ENCODE measurements at places on chromosomes 2 and 18.

- peak; percentile 68 for DNase-seq
Observed at GRCh38 chr18:57051657-57052044, 95.2 kb upstream of the BOD1L2 start.

DNA sequence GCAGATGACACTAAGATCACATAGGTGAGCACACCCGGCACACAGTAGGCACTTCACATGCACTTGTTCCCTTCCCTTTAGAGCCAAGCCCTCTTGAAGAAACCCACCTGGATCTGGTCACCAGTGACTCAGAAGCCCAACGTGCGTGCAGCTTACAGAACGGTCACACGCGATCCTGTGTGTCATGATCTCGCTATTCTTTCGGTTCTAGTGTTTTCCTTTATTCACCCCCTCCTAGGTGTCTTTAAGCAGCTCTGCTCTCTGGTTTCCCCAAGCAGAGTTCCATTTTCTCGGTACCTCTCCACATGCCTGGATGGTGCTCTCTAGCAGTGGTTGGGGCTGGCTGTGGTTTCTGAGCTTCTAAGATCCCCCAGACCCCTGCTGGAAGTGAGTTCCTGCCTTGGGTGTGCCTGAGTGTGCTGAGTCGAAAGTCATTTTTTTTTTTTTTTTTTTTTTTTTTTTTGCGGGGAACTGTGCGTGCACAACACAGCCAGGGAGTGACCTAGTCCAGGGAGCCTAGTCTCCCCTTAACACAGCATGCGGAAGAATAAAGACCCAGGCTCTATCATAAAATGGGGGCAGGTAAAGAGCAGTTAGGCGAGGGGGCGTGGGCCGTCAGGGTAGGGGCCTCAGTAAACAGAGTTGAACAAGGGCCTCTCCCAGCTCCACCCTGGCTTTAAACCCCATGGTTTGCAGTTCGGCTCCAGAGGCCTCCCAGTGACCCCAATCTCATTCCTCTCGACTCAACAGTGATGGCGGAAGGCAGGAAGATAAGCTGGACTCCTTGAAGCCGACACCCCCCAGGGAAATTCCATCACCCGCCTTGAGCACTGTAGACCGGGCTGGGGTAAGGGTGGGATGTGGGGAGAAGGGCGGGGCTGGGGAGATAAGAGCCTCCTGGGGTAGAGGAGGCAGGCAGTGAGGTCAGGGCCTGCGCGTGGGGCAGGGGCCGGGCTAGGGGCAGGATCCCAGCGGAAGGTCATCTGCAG lies 29.8 kb upstream of the DNMT3A start:
- DNase-seq: no peak

DNA sequence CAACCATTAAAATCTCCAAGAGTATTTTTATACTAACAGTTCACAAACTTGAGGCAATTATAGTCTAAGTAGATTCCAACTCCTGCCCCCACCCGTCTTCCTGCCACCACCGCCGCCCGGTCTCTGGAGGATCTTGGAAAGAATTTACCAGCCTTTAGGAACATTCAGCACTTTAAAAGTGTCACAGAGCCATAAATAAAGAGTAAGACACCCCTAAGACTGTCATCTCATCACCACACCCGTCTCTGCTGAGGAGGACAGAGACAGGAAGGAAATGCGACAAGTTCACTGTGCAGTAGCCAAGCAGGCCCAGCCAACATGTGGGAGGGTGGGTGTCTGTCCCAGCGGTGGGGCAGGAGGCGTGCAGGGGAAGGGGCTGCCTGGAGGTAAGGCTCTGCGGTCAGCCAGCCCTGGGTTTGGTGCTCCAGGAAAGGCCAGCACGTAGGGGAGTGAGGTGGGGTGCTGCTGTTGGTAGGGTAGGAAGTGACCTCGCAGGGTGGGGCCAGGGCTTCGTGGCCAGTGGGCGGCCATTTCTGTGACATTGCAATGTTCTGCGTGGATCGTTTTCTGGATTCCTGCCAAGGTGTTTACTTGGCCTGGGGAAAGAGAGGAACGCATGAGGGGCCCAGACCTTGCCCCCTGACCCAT lies 111.6 kb downstream of the FAM210A start:
- no peak for DNase-seq

GRCh38 chr2:233447506-233448219 lies 93.4 kb downstream of the DGKD start:
- DNase-seq: no peak

DNA sequence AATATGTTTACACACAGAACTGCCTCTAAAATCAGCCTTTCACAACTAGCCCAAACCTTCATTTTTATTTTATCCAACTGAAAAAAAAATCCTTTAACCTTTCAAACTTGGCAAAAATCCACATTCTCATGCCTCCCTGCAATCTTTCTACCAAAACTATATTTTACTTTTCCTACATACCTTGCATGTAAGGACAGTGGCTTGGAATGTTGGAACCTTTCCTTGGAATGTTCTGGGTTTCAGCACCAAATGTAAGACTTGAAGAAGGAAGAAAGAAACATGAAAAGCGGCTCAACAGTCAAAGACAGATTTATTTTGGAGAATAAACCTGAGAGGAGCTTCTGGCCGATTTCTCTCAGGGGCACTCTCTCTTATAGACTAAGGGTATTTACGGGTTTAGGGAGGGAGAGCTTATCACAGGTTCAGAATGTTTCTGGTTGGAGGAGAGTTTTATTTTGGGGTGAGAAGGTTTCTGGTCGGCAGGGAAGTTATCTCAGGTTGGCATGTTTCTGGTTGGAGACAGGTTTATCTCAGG lies 79.7 kb downstream of the RRM2 start:
- DNase-seq: no peak

GRCh38 chr2:159635006-159635789 lies 18.9 kb upstream of the BAZ2B start:
- DNase-seq: no peak

DNA sequence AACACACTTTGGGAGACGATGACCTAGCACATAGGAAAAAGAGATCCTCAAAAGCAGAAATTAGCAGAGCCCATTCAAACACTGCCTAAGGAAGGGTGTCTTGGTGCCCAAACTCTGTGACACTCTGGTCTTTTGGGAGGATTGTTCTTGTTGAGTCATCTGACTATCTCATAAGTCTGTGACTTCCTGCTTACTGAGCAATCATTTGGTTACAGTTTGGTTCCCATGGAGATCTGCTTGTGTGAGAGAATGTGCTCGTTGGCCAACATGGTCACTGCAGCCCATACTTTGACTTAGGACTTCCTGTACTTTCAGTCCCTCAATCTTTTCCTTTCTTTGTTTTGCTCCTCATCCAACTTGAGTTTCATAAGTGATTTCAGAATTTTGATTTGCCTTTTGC lies 602.9 kb downstream of the NYAP2 start:
- DNase-seq: no peak

DNA sequence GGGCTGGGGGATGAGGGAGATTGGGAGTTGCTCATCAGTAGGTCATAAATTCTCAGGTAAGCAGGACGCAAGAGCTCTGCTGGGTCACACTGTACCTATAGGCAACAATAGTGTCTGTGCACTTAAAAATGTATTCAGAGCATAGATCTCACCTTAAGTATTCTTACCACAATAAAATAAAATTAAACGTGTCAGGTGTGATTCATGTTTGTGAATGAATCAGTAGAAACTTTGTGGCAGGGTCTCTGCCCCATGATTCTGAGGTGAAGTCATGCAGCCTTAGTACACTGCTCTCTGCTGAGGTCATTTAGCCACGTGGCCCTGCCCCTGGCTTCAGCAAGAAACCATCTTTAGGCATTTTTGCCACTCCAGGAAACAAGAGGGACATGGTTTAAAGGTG lies 253.8 kb downstream of the FBXO15 start:
- DNase-seq: no peak

DNA sequence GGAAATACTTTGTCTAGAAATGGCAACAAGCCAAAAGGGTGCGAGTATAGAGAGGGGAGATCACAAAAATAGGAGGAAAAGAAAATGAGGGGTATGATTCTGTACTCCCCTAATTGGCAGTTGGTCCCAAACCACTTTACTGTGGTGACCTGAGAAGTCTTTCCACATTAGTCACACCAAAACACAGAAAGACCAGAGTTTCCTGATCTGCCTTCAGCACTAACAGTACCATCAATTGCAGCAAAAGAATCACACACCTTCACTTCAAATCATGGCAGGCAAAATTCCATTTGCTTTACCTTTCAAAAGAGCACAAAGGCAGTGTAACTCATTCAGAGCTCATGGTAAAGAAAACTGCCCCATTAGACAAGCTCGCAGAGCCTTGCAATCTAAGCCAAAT lies 86.8 kb downstream of the ALK start:
- DNase-seq: no peak

DNA sequence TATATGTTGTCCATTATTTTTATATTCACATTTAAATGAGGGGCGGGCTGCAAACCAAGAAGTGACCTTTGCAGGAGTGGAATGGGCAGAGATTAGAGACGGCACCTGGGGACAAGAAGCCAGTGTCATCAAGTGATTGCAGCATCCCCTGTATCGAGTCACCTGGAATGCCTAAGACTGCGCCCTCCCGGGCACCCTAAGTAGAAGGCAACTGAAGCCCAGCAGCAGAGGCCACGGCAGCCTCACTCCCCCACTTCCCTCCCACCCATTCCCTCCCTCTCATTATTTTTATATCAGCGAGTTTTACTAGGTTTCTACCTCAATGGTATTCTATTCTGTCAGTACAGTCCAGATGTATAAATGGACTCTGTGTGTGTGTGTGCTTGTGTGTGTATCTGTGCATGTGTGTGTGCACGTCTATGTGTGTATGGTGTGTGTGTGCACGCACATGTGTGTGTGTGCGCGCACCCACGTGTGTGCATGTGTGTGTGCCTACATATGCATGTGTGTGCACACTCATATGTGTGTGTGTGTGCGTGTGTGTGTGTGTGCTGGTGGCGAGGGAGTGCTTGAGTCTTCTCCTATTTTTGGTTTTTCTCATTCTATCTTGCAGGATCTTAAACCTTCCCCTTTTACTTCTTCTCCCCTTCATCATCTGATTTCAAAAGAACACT lies 106.8 kb upstream of the SLC66A3 start:
- no peak for DNase-seq

DNA sequence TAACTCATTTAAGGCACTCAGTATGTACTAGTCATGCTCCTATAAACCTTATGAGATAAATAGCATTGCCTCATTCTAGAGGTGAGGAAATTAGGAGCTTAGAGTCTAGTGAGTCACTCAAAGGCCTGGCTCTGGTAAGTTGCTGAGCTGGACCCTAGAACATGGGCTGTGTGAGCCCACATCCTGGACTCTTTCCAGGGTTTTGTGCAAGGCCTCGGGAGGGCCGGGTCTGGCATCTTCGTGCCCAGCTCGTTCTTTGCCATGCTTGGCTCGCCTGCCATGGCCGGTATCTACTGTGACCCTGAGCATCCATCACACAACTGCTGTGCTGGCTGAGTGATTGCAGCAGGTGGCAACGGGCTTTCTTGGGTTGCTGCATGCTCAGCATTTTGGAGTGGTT lies 168.0 kb downstream of the LPIN1 start:
- DNase-seq: no peak

DNA sequence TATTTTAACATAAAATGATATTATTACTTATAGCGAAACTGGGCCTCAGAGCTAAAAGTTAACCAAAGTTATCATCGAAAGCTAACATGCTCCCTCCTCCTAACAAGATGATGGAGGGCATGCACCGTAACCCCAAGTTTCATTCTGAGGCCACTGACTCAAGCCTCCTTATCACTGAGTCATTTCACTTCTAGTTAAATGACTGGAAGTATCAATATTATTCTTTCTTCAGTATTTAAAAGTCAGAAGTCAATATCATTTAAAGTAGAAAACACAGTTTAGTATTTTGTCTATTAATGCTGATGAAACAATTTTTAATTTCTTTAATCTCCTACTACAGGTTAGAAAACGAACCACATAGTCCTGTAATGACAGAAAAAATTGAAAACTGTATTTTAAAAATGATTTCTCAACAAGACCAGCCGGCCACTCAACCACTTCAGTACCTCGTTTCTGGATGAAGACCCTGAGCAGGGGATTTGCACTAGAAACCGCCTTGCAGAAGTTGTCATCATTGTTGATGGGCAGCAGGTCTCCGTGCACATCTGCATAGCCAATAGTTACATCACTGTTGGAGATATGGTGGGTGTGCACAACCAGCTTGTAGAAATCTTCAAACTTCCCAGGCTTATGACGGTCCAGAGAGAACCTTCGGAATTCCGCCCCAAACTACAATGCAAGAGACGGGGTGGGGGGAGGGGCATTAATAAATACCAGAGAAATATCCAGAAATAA lies 44.9 kb downstream of the PARD6G start:
- no peak for DNase-seq

DNA sequence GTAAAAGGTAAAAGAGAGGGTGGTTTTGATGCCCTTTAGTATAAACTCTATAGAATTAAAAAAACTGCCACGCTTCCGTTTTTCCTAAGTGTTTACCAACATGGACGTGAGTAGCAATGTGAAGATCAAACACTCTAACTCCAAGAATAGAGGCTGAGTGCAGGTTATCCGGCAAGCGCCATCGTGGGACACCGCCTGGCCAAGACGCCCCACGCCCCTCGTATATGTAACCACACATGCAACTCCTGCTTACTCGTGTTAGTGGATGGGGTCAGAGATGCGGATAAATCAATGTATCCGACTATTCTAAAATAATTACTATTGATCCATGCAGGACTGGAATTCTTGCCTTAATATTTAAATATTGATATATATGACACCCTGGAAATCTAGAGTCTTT lies 741.3 kb downstream of the GALR1 start:
- DNase-seq: no peak

GRCh38 chr2:33788044-33788443 lies 188.9 kb upstream of the FAM98A start:
- no peak for DNase-seq

GRCh38 chr2:207993151-207993763 lies 32.1 kb downstream of the PLEKHM3 start:
- DNase-seq: no peak

DNA sequence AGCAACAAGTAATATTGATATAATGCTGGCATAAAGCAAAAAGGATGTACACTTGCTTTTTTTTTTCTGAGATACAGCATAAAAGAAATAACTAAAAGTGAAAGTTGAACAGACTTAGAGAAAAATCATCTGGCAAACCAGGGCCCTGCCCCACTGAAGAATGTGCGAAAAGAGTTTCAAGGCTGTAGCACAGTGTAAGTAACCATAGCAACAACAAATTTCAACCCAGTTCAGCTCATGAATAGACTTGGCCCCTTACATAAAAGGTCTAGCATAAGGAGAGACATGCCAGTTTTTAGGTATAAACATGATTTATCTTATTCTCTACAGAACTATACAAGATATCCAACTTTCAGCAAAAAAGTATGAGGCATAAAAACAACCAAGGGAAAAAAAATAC lies 113.7 kb upstream of the GYPC start:
- no peak for DNase-seq

DNA sequence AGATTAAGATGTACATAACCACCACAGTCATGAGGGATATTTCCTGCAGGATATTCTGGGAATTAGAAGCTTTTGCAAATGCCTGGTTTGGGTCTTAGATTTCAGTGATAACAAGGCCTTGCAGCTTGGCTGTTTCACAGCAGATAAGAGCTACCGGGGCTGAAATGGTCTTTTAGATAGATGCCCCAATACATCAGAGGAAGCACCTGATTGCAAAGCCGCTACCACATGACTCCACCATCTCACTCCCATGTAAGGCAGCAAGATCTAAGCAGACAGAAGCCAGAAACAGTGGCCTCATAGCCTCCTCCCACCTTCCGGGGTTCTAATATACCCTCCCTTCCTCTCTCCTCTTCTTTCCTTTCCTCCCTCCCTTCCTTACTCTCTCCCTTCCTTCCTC lies 31.1 kb upstream of the EPG5 start:
- peak; percentile 40 for DNase-seq

GRCh38 chr2:118061135-118061955 lies 26.9 kb upstream of the INSIG2 start:
- peak; percentile 3 for DNase-seq

- peak; percentile 30 for DNase-seq
Observed at GRCh38 chr18:5983488-5983887, 88.2 kb upstream of the TMEM200C start.

GRCh38 chr2:6442252-6442985 lies 423.3 kb downstream of the CMPK2 start:
- DNase-seq: no peak

Data from SK-N-DZ (cell line).